Activated T-helper 1 cell treated with anti-CD3 and anti-CD28 coated beads, Interleukin-2, amount 50 U/mL, for 16 hours (primary cell): ENCODE measurements at places on chromosomes 1 and 21.

GRCh38 chr1:243354511-243355153 lies 98.8 kb downstream of the SDCCAG8 start:
- DNase-seq, result no peak

DNA sequence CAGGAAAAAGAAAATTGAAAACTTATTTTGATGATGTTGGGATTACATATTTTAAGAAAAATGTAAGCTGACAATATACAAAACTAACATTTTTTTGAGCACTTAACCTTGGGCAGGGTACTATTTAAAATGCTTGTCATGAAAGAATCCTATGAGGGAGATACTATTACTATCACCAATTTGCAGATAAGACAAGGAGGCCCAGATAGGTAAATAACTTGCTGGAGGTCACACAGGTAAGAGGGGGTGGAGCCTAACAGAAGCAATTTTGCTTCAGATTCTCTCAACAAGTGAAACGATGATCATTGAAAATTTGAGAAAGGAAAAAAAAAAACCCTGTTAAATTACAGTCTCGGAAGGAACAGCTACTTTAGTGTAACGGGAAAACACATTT lies 1.2 kb downstream of the GART start:
- DNase-seq, result no peak

- DNase-seq, result no peak
Measured at GRCh38 chr21:44010429-44010828, 1.7 kb upstream of the TRAPPC10 start.

GRCh38 chr1:185491604-185492003 lies 174.6 kb upstream of the IVNS1ABP start:
- no peak for DNase-seq

- DNase-seq, result no peak
Measured at GRCh38 chr1:30036229-30036547, 687.2 kb downstream of the MATN1 start.
